Putamen (tissue), 1 donor: ENCODE measurements at places on chromosomes 2 and 18.

DNA sequence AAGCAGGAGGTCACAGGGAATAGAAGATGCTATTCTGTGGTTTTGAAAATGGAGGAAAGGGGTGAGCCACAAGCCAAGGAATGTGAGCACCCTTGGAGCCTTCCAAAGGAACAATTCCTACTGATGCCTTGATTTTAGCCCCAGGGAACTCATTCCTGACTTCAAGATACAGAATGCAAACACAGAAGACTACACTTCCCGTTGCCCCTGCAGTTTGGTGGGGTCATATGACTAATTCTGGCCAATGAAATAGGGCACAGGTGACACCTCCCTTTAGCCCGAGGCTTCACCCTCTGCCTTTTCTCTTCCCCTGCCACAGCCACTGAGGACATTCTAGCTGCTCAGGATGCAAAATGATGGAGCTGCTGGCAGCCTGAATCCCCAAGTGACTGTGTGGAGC, 126.1 kb downstream of the INHBB start:
- no peak for DNase-seq

- no peak for DNase-seq
Observed at GRCh38 chr18:73597832-73598615, 549.6 kb downstream of the FBXO15 start.

DNA sequence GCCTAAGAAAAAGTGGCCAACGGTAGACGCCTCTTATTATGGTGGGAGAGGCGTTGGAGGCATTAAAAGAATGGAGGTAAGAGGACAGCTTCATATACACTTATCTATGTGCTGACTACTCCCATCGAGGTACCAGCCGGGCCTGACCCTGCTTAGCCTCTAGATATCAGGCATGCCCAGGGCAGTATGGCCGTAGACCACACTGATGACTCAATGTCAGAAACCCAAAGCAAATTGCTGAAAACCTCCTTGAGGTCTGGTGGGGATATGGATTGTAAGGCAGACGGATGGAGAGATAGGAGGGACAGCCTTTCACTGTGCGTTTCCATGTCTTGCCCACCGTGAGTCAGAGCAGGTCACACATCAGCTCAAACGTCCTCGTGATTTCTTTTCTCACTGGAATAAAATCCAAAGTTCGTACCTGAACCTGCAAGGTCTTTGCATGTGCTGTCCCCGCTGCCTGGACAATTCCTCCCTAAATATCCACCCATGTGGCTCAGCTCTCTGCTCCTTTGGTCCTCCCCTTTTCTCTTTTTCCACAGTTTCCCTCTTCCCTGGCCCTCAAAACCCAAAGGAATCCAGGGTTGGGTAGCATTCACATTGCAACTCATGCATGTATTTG, 168.9 kb downstream of the ANTXR1 start:
- DNase-seq, result no peak

GRCh38 chr2:233400961-233401360, 46.7 kb downstream of the DGKD start:
- no peak for DNase-seq

GRCh38 chr2:37085731-37086147, 1.4 kb downstream of the GPATCH11 start:
- no peak for DNase-seq

DNA sequence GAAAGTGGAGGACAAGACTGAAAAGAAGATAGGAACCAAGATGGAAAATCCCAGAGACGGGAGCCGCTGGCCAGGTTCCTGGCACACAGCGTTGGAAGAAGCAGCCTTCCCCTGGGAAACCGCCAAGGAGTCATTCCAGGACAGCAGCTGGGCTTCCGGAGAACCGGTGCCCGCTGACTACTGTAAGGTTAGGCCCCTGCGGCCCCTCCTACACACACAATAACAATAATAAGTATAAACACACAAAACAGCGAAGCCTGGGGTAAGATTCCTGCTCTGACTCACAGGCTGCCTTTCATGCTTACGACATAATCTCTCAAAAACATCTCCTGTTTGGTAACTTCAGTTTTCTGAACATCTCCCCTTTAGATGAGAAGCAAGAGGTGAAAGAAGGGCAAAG, 28.1 kb upstream of the MYCN start:
- DNase-seq, result peak; percentile 8

DNA sequence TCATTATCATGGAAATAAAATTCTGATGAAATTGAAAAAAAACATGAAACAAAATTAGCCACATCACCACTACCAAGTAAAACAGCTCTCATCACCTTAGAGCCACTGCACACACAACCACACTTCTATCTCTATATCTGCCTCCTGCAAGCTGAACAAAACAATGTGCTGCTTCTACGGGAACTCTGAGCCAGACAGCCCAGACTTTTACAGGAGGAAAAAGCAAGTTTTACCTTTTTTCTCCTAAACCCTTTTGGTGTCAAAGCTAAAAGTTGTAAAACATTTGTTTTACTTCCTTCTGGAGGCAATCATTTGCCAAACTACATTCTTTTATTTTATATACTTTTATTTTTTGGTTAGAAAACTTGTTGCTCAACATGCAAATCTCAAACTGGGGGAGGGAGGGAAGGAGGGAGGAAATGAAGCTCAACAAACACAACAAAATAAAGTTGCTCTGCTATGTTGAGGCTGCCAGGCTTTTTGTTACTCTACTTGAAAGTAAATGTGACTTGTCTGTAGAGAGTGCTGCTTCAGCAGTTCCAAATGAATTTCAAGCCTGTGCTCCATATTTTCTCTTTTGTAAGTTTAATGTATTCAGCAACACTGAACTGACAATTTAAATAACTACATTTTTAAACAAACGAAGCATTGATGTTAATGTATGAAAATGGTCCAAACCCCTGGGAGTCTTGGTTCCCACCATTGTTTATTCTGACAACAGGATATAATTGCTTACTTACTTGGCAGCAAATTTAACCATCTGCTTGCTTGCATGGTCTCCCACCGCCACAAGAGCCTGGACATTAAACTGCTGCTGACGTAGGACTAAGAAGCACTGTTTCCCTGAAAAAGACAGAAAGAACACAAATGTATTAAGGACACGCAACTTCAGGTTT, 24.5 kb downstream of the DARS1 start:
- no peak for DNase-seq

DNA sequence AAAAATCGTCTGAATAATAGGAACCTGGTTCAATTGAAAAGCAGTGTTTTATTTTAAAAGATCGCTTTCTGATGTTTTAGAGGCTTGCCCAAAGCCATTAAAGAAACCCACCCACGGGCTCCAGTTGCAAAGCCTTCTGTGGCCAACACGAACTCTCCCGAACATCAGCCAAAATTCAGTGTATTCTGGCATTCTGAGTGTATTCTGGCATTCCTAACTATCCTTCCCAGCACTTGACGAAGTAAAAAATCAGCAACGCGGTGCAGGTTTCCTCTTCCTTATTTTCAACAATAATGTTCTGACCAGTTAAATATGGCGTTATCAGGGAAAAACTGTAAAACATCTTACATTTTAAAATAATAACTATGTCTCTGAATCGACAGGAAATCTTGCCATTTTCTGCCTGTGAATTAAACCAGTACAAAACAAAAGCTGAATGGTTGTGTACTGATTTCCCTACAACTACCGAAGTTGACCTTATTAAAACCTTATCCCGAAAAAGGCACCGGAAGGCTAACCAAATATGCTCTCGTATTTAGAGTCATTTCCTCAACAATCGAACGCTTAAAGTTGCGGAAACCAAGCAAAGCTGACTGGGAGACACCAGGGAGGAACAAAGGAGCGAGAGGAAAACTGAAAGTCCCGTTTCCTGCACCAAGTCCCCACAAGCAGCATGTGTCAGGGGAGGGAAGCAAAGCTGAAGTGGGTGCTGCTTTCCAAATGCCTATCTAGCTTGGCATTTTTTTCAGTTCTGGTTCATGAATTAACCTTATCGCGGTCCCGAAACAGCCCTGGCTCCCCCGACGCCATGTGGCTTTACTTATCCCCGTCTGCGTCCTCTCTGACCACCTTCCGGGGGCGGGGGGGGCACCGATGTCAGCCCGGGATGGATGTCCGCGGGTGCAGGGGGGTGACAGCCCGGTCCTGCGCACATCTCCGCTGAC, 44.3 kb downstream of the ZNF516 start:
- DNase-seq, result peak; percentile 45

DNA sequence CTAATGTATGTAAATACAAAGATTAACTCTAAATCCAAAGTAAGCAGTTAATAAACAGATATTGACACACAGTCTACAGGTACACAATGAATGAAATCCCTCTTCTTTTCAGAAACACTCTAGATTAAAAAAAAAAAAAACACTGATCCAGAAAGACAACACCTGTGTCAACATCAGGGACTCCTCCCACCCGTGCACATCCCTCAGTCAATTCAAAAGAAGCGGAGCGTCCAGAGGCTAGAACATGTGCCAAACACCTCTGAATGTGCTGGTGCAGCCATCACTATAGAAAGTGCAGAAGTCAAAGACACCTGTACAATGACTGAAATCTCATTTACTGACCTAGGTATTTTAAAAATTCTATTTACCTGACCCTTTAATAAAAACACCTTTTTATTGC, 622.6 kb upstream of the ID2 start:
- DNase-seq, result no peak

- no peak for DNase-seq
Observed at GRCh38 chr18:32422978-32423740, 47.5 kb downstream of the GAREM1 start.

DNA sequence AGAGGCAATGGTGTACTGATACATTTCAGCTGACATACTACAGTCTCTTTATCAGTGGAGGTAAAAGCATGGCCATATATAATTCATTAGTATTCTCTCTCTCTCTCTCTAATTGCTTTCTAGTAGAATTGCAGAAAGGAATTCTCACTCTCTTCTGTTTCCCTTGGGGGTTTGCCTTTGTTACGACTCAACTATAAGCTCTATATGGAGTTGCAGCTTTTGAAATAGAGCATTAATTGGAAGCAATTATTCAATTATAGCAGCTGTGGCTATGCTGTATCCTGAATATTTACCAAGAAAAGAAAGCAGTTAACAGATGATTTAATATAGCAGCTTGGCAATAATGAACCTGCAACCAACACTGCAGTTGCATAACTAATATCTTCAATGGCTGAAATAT, 132.7 kb upstream of the STON1 start:
- DNase-seq, result no peak

DNA sequence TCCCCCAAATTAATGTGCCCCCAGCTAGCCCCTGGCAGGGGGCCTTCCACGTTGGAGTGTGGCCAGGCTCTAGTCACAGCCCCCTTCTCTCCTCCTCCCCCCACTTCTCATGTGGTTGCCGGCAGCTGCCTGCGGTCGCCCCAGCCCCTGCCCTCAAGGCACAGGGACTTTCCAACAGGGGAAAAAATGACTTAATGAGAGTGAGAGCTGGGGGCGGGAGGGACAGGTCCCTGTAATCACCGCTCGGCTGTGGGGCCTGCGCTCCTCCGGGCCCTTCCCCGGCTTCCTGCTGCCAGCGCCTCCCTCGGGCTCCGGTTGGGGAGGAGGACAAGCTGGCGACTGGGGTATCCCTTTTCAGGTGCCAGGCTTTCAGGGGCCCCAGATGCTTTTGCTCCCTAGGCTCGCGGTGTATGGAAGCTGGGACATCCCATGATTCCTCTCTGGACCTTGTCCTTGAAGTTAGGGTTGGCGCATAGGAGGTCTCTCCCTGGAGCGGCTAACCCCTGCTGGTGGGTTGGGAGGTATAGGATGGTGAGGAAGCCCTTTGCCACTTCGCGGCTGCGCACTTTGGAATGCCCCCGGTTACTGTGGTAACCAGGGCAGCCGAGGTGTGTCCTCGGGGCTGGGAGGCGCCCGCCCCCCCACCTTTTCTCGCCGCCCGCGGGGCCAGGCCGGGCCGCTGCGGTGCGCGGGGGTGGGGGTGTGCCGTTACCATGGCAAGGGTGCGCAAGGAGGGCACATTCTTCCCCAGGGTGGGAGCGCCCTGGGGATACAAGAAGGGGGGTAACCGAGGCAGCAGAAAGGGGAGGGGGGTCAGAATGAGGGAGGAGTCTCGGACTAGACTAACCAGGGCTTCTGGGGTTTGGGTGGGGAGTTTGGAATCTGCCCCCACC, 16.1 kb downstream of the WNT10A start:
- DNase-seq, result no peak

DNA sequence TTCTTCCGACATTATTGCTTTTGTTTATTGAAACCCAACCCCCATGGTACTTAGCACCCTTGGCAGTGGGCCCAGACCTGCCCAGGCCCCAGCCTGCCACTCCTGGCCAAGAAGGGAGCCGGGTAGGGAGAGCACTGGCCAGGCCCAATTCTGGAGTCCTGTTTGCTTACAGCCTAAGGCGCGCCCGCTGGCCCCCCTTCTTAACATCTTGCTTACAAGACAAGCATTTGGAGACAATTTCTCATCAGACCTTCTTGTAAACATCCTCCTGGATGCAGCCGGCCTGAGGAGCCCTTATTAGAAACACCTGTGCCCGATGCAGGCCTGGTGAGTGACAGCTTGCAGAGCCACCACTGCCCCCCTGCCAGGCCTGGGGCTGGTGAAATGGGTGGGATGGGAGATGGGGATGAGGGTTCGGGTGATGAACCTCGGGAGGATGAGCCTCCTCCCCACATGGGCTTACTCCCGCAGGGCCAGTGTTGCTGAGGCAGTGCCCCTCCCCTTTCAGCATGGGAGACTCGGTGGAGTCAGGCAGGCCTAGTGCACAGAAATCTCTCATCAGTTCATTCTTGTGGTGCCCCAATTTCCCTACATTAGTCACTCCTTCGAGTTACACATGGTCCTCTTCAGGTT, 217.5 kb downstream of the CYP26B1 start:
- no peak for DNase-seq

- DNase-seq, result peak; percentile 48
Observed at GRCh38 chr2:68714866-68715265, 19.7 kb upstream of the ARHGAP25 start.

GRCh38 chr2:182444806-182445205, 18.0 kb upstream of the PDE1A start:
- no peak for DNase-seq

DNA sequence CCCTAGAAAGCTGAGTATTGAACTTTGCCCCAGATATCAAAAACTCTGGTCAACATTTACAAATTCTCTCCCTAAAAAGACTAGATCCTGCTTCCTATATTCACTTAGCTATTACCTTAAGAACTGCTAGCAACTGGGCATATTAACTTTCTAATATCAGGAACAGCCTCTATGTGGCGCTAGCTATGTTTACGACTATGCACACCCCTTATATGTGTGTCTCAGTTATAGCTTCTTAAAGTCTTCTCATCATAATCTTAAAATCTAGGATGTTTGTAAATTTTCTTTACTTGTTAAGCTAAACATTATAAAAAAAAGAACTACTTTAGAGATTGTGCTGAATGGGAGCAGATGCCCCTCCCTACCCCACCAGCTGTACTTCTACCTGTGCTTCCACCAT, 1.7 kb upstream of the STAMBP start:
- no peak for DNase-seq
